ENCODE measurements at places on chromosomes 7 and 10.

GRCh38 chr7:41599760-41600159 is 103.1 kb downstream of the INHBA start:
- no peak for DNase-seq

- no peak for DNase-seq
Observed at GRCh38 chr7:155178096-155178495, 108.0 kb downstream of the HTR5A start.

GRCh38 chr7:44716205-44716604 is 32.4 kb upstream of the ZMIZ2 start:
- DNase-seq, result no peak

GRCh38 chr7:143285806-143286521 is 1.2 kb downstream of the TMEM139 start:
- DNase-seq, result no peak

DNA sequence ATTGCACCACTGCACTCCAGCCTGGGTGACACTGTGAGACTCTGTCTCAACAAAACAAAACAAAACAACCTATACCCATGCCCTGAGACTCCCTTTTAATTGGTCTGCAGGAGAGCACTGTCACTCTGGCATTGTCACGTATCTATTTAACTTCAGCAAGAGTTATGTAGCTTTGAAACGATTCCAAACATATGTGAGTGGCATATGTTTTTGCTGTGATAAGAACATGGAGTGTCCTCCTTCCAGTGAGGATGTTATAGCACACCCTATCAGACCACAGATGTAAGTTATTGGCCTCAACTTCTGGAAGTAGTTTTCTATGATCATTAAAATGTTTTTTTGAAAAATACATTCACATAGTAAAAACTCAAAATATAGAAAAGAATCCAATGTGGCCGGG is 15.5 kb upstream of the DNAJC12 start:
- no peak for DNase-seq

- DNase-seq, result no peak
Observed at GRCh38 chr10:124911124-124912067, 30.5 kb upstream of the ZRANB1 start.

DNA sequence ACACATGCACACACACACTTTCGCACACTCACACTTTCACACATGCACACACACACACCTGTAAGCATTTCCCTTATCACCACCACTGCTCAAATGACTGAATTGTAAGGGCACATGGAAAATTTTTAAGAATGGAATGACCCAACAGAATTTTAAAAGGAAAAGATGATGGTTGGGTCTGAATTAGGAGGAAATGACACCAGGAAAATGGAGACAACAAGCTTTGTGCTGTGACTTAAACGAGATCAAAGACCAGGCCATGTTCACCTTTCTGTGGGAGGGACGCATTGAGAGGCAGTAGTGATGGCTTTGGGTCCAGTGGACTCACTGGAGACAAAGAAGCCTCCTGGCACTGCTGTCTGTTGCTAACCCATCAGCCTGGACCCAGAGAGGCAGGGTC is 16.7 kb upstream of the C10orf71 start:
- no peak for DNase-seq

- no peak for DNase-seq
Observed at GRCh38 chr10:12414278-12414989, 65.1 kb downstream of the CAMK1D start.

GRCh38 chr10:43430926-43431663 is 5.8 kb upstream of the ZNF487 start:
- DNase-seq, result no peak

DNA sequence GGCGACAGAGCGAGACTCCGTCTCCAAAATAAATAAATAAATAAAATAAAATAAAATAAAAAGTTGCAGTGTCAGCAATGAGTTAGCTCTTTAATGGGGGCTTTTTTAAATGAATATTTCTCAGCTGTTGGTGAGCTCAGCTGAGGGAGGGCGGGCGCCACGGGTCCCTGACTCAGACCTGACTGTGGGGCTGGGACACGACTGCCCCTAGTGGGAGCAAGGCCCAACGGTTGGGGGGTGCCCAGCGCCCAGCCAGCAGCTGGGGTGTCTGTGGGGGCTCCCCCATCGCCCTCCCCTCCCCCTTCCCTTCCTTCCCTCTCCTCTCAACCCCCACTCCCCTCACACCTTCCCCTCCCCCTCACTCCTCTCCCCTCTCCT is 46.6 kb downstream of the PWWP2B start:
- DNase-seq, result no peak

Data from islet precursor cell (in vitro differentiated cells).